Activated T-helper 1 cell treated with anti-CD3 and anti-CD28 coated beads, Interleukin-2, amount 50 U/mL, for 16 hours (primary cell): ENCODE measurements at places on chromosomes 4 and X.

DNA sequence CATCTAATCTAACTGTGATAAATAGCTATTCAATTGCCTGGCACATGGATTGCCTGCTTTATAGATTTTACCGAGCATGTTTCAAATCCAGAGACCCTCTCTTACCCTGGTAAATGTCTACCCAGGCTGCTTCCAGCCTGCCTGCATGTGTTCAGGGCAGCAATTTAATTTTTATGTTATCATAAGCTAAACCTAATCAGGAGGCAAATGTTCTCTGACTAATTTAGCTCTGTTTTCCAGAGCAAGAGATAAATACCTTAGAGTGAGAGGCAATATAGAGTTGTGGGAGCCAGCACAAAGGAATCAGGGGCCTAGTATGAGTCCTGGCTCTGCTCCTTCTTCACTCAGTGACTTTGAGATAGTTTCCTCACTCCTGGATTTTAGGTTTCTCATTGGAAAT, 37.7 kb downstream of the PARM1 start:
- DNase-seq, result no peak

- no peak for DNase-seq
Observed at GRCh38 chr4:47122592-47123291, 91.4 kb downstream of the GABRB1 start.

GRCh38 chr4:1833307-1834046, 22.5 kb downstream of the LETM1 start:
- DNase-seq, result no peak

DNA sequence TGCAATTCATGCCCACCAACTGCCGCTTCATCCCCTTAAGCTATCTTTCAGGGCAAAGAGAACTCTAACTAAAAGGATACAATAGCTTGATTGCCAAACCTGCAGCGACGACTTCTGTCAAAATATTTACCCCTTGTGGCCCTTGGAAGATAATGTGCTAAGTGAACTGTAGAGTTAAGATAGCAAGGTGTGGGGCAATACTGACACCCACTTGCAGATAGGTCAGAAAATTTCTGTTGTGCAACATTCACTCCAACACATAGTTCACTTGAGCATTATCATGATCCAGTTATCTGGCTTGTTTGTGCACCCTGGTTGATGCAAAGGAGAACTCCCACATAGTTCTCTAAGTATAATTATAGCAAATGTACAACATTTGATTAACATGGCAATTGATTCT, 55.6 kb downstream of the RHOXF2B start:
- DNase-seq, result no peak

DNA sequence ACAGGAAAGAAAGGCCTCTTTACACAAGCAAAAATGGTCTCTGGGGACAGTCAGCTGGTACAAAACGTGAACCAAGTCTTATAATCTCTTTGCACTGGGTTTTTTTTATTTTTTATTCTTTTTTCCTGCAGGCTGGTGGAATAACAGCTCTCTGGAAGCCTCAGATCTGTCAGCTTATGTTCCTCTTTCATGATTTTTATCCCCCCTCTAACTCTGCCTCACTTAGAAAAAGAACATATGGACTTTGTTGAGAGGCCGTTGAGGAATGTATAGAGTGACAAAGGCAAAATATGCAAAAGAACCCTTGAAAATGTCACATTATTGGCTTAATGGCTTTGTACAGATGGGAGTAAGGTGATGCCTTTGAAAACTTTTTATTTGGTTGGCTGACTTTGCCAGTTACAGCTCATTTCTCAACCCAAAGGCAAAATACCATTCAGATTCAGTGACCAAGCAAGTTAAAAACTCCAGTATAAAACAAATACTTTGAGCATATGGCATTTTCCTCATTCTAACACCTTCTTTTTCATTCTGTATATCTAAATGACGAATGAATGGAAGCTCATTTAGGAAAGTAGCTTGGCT, 111.1 kb downstream of the RNF150 start:
- no peak for DNase-seq

- DNase-seq, result no peak
Observed at GRCh38 chr4:26126143-26126718, 194.6 kb upstream of the RBPJ start.

- DNase-seq, result no peak
Observed at GRCh38 chr4:147447786-147448185, 33.1 kb upstream of the EDNRA start.

GRCh38 chr4:169791062-169791461, 33.3 kb upstream of the HPF1 start:
- no peak for DNase-seq

GRCh38 chrX:12779534-12779933, 11.7 kb upstream of the PRPS2 start:
- DNase-seq, result no peak

DNA sequence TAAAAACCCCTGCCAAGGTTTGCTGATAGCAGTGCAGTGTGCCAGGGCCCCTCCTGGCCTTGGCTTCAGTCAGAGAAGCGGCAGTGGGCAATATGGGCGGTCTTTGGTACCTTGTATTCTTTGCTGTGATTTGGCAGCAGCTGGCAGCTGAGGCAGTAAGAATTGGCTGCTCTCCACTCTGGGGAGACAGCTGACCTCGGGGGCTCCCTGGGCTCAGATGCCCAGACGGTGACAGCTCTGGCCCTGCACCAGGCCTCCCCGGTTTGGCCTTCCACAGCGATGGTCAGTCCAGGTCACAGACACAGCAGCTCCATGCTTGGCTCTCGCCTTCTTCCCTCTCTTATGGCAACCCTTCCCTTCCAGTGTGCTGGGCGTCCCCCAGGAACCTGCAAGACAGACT, 330.9 kb downstream of the BCOR start:
- DNase-seq, result no peak

- DNase-seq, result no peak
Observed at GRCh38 chr4:132384709-132385108, 764.4 kb upstream of the PCDH10 start.

- DNase-seq, result no peak
Observed at GRCh38 chr4:148265627-148266026, 176.6 kb downstream of the NR3C2 start.

GRCh38 chrX:37684973-37685372, 618 bp upstream of the XK start:
- DNase-seq, result no peak

DNA sequence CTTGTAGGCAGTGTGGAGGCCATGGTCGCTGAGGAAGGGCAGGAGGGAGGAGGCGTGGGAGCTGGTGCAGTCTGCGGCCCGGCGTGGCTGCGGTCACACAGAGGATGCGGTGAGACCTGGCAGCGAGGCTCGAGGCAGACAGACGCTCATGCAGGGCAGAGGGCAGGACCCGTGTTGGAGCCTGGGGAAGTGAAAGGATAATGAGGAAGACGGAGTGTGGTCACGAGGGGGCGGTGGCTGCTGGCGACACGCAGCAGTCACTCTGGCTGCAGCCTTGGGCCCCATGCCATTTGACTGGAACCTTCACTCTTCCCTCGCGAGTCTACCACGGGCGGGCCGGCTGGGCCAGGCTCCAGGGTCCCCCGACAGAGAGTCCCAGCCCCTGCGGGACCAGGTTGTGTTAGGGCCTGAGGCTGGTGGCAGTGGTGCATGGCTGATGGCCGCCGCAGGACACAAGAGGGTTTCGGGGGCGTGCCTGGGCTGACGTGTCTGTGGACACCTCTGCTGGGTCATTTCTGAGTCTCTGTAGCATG, 68.8 kb upstream of the HGFAC start:
- no peak for DNase-seq

DNA sequence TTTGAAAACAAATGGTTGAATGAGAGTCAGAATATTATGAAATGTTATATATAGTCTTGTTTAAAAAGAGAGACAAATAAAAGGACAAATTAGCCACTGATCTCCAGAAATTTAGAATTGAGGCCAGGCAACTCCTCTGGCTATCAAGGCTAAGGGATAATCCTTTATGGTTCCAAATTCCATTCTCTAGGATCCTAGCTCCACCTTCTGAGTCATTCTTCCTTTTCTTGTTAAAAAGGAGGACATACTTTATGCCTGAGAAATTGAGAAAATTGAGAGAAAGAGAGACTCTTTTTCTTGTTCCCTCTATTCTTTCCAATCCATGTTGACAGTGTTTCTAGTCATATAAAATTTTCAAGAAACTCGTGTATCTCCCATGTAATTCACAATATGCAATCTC, 1299.5 kb downstream of the FSTL5 start:
- no peak for DNase-seq

DNA sequence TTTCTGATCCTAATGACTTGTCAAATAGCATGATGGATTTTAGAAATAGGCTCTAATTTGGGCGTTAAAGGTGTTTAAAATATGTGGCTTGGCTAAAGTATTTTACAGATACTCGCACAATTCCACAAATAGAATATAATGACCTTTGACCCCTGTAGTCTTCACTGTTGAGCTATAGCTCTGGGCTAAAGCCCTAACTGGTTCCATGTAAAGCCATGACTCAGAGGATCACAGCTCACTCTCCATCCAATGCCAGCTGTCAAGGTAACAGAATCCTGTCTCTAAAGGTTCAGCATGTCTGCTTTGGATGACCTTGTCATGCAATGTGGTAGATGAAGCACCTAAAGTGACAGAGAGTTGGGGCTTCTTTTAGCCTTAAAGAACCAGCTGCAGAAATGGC, 42.5 kb downstream of the TLR10 start:
- DNase-seq, result no peak

GRCh38 chr4:120037411-120037810, 29.2 kb downstream of the MAD2L1 start:
- DNase-seq, result no peak

- no peak for DNase-seq
Observed at GRCh38 chrX:105226499-105226898, 6.0 kb upstream of the TEX13A start.

DNA sequence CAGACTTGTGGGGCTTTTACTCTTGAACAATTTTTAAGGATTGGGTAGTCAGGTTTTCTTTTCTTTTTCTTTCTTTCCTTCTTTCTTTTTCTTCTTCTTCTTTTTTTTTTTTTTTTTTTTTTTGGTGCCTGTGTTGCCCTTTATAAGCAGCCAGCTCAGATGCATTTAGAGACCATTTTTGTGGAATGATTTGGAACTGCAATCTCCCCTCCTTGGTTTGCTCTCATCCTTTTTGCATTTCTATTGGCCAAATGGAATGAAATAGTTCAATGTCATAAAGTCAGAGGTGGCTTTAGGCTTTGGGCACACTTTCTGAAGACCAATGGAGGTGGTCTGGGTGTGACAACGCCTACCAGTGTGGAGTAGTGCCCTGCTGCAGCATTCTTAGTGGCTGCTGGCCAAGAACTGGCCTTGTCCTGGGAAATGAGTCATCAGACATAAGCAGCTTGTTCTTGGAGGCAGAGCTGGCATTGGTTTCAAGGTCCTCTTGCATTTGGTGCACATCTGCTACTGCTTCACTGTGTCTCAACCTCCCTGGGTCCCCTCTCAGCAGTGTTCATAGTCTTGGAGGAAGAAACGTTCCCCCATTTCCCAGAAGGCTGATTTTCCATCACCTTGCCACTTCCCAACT, 84.5 kb downstream of the CT47B1 start:
- no peak for DNase-seq

- no peak for DNase-seq
Observed at GRCh38 chr4:20646287-20646686, 54.0 kb upstream of the PACRGL start.

DNA sequence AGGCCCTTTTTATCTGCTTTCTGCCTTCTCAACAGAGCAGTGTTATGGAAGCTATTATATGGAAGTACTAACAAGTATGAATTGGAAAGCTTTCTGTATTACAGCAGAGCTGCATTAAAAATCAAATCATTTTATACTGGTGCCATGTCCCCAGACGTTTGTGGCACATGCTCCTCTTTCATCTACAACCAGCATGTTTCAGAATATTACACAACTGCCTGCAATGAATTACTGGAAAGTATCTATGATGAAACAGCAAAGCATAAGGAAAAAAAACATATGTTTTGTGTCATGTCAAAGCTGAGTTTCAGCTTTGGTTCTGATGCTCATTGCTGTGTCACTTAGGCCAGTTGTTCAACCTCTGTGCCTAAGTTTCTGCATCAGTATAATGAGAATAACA, 576.8 kb downstream of the GBA3 start:
- DNase-seq, result no peak

DNA sequence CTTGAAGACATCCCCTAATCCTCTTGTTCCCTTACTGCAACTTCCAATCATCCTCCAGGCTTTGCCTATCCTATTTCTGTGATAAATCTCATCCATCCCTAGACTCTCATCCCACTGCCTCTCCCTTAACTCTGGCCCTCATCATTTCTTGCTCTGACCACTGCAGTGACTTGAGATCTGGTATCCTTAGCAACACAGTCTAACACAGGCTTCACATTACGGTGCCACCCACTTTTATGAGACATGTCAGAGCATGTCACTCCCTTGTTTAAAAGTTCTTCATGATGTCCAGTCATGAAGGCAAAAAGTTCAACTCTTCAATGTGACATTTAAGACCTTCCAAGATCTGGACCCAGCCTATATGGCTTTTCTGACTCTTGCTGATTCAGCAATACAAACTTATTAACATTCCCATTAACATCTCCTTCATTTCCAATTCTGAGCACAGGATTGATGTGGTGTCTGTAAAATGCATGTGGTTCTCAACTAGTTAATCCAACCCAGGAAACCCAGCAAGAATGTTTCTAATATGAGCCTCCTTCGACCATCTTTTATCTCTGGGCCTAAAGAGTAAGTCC, 64.0 kb downstream of the OR13H1 start:
- no peak for DNase-seq

DNA sequence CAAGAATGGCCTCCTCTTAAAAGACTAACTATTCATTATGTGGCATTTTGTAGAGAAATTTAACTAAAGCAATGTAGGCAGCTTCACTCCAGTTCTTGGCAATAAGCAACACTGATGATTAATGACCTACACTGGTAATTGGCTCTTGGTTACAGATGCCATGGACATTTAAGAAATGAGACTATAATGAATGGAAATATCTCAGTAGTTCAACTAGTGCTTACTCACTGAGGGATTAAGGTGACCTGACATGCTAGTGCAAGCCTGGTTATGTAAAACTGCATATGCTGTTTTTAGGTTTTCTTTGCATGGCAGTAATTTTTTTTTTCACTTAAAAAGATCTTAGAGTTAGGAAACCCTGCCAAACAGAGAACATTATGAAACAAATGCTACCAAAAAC, 152.7 kb upstream of the AADAT start:
- DNase-seq, result no peak

DNA sequence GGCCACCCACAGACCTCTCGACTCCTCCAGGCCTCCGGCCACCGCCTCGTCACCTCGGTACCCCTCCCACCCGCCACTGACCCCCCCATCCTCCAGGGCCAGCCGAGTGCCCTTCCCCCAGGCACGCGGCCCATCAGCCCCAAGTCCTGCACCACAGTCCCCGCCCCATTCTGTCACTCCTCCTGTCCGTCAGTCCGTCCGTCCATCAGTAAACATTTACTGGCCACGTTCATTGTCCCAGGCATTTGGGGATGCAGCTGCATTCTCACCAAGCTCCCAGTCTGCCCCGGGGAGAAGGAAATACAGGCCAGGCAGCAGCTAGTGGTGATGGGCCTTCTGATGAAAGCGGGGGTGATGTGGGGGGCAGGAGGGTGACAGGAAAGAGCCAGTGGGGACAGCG, 35.3 kb upstream of the FGFR3 start:
- no peak for DNase-seq

DNA sequence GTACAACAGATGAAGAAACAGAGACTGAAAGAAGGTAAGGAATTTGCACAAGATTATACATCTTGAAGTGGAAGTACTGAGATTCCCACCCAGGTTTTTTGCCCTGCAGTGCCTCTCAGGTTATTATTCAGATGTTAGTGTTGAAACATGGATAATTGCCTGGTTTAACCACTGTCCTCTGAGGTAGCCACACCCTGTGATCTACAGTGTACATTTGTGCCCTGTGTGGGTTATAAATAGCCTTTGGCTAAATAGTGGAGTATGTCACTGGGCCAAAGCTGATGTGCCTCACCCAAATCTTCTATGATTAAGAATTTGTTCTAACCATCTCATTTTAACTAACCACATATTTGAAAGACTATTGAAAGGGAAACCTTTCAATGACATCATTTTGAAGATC, 5.4 kb upstream of the ASB5 start:
- no peak for DNase-seq
